NB4 (cell line): ENCODE measurements at places on chromosomes 2 and 18.

DNA sequence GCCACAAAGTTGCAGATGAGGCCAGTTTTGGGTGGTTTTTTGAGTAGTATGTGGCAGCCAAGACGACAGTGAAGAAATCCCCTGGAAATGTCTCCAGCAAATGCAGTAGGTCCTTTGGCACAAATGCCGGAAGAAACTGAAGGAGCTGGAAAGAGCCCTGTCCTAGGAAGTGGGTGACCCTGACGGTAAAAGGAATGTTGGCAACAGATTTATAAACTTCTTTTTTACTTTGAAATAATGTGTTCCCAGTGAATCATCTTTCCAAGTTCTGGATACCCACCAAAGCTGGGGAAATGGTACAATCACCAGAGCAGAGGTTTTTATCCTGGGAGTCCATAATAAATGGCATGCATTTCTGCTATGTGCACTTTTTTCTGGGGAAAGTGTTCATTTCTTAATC is 112.9 kb downstream of the CSRNP3 start:
- no peak for DNase-seq

DNA sequence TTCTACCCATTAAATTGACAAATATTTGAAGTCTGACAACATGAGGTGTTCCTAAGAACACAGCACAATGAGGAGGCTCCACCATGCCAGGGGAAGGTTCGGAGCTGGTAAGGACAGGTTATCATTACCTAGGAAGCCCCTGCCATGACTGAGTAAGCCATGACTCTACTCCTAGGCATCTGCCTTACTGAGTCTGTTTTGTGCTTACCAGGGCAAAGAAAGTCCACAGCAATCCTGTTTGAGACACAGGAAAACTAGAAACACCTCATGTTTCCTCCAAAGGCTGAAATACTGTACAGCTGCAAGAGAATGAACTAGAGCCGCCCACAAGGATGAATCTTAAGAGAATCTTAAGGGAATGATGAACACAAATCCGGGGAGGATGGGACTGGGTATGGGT is 11.6 kb downstream of the TGFBRAP1 start:
- DNase-seq: no peak

GRCh38 chr2:230974096-230974913 is 21.6 kb upstream of the SPATA3 start:
- DNase-seq: peak; percentile 85

DNA sequence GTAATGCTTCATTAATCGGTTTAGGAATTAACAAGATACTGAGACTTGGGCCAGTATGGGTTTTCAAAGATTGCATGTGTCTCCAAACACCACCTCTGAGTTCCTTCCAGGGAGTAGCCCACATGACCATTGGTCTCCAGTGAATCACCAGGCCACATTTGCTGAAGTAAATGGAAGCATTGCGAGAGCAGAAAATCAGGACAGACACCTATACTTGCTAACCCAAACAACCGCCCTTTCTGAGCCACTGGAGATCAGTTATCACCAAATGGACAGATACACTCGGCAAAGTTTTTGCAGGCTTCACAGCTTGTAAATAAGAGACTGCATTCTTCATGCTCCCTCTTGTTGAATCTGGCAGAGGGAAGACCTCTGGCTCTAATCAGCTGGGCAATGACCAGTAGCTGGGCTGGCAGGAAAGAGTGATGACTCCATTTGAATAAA is 40.9 kb downstream of the GATA6 start:
- no peak for DNase-seq

GRCh38 chr2:419687-420317 is 131.9 kb upstream of the ALKAL2 start:
- DNase-seq: no peak

DNA sequence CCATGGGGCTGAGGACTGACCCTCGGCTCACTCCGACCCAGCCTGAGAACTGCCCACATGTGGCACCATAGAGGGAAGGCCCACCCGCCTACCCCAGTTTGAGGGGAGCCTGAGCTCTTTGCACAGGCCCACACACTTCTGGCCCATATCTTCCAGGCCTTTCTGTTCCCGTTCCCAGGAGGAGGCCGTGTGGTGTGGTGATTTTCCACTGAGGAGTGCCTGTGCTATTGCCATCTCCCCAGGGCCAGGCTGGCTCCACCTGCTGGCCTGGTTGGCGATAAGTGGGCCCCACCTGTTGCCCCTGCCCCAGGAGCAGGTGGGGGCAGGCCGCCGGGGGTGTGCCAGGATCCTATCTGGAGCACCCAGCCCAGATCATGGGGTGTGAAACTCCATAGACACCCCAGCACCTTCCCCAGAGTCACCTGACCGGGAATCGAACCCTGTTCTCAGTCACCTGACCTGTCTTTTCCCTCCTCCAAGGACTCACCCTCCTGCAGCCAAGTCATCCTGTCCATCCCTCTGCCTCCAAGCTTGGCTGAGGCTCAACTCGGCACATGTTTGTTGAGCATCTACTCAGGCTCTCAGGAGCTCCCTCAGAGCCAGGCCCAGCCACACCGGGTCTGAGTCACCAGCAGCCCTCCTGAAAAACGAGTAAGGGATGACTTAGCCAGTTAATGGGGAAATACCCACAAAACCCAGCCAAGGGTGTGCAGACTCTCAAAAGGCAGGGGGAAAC is 120.1 kb downstream of the CYP26B1 start:
- DNase-seq: no peak

GRCh38 chr2:135736546-135736945 is 5.1 kb upstream of the UBXN4 start:
- no peak for DNase-seq

DNA sequence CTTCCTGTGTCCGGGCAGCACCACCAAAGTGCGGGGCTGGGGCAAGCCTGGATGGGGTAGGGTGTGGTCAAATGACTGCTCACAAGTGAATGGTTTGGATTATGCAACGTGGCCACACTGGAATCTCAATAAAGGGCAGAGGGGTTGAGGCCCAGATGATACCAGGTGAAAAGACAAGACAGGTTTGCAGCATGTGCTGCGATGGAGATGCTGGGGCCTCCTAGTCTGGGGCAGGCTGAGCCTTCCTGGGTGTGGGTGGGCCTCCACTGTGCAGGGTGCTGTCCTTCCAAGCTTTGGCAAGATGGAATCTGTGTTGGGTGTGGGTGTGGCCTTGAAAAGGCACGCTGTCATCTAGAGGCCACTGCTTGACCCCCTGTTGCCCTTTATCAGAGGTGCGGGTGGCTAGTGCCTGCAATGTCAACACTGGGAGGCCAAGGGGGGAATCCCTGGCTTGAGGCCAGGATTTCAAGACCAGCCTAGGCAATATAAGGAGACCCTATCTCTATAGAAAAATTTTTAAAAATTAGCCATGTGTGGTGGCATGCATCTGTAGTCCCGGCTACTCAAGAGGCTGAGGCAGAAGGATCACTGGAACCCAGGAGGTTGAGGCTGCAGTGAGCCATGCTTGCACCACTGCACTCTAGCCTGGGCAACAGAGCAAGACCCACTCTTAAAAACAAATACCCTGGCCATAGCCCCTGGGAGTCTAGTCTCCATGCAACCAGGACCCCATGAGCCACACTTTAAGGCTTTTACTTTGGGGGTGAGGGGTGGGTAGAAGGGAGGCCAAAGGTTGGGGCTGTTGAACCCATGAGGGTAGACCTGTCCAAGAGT is 13.8 kb downstream of the RRM2 start:
- peak; percentile 51 for DNase-seq

- DNase-seq: no peak
These were observed 145.2 kb upstream of the SYT4 start for GRCh38 chr18:43422518-43422917.

DNA sequence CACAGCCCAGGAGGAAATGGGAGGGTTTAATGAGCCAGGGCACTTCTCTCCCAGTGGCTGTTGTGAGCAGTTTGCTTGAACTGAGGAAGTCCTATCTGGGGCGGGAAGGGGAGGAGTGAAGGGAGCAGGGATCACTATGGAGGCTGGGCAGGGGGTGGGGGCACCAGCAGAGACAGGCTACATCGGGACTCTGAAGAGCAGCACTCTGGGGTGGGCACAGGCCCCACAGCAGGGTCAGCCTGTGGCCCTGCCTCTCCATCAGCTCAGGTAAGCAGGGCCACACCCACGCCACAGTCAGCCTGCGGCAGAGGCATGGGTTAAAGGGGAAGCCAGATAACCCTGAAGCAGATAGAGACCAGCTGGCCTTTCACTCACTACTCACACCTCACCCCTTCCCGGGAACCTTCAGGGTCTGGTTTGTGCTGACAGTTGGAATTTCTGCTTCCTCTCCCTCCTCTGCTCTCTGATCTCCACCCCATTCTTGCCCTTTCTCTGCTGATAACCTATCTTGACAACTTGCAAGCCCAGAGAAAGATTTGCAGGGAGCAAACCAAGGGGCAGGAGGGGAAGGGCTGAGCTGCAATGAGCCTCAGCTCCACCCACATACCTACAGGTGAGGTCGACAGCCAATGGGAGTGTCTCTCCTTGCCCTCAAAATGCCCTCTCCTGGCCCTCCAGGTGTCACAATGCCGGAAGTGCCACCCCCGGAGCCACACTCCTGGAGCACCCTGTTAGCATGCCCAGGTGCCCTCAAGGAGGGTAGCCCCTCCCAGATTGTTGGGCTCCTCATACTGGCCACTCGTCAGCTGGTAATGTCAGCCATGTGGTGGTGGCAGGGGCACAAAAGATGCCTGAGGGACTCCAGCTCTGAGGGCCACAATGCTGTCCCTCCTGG is 3.7 kb downstream of the SIGLEC15 start:
- peak; percentile 20 for DNase-seq

GRCh38 chr2:215711471-215712034 is 275.7 kb upstream of the FN1 start:
- DNase-seq: peak; percentile 7
